Brain (organoid and tissue), 16 donors: ENCODE measurements at places on chromosomes 7 and 10. TPM values are rescaled to one million over a fixed set of nuclear protein-coding genes. Genes with fewer than 3 reads are reported as not detected.

DNA sequence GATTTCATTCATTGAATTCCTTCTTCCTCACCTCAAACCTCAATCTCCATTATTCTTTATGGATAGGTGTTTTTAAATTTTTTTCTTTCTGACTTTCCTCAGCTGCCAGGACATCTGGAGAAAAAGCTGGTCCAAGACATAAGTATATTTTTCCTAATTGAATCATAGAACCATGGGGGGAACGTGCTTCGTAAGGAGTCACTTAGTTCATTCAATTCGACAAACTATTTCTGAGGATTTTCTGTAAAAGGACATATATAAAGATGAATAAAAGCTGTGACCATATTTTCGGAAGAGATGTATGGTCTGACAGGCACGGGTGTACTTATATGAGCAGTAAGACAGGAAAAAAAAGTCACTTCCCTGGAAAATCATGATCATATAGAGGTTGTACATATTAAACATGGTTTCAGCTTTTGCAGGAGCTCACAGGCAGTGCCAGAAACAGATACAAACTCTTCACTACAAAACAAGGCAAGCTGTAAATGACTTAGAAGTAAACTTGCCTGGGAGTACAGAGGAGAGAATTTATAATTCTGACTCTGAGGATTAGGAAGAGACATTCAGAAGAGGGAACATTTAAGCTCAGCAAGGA lies 88.2 kb upstream of the EGR2 start:
- no peak for DNase-seq

CLRN3 gene
- polyA plus RNA-seq, result not detected

DNA sequence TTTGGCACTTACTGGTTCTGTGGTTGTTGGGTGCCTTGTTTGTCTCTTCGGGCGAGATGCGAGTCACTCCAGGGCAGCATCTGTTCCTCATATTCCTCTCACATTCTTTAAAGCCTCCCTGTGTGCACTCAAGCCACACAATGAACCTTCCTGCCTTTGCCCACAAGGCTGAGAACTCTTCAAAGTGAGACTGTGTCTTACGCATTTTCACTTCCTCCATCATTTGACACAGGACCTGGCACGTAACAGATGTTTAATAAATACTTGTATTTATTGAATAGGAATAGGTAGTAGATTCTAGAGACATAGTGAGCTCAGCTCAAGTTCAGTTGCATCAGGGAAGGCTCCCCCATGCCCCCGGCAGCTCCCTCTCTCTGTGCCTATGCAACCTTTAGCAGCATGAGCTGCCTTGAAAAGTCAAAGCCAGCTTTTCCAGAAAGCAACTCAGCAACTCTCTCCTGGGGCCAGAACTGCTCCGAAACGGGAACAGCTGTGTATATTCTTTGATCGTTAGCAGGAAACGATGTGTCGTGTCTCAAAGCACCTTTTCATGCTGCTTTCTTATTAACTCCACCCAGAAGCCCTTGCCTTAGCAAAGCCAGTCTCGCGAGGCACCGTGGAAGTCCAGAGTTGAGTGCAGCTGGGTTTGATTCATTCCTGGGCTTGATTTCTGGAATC lies 97.5 kb downstream of the PFKFB3 start:
- no peak for DNase-seq

DNA sequence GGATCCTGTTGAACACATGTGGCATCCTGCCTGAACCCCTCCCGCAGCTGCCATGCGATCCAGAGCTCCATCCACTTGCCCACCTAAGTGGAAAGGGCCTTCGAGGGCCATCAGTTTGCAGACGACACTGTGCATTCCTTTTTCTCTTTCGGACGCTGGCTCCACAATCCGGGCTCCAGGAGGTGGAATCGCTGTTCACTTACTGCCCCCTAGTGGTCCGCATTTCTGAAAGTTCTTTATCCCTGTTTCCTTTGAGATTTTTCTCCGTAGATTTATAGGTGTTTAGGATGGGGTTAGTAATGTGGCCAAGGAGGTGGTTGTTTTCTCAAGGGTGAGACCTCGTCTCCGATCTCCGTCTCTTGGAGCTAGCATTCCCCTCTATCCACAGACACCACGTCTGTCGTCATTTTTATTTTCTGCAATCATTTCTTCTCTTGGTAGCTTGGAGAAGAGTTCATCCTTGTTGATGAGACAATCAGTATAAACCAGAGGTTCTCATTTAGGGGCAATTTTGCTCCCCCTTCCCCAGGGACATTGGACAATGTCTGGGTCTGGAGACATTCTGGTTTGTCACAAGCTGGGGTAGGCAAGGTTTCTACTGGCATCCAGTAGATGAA lies 204.6 kb downstream of the ARHGAP21 start:
- peak; percentile 90 for DNase-seq

- no peak for DNase-seq
These were observed 6.4 kb upstream of the MKRN1 start for GRCh38 chr7:140485500-140486265.

DNA sequence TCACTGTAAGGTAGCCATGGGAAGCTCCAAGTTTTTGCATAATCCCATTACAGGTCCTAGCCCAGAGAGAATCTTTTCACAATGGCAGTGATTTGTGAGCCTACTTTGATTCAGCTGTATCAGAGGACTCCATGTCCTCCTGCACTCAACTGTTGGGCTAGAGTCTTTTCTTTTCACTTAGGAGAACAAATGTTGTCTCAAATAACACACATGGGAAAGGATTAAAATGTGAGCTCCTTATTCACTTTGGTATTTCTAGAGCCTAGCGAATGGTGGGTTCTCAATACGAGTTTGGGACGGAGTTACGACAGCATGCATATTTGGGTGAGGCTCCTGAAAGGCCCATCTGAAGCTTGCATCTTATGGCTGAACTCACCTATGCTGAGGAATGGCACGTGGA lies 183.5 kb upstream of the STEAP4 start:
- no peak for DNase-seq

ACTL6B gene
- 101 TPM for polyA plus RNA-seq

GRCh38 chr7:102119925-102120324 lies 166.7 kb upstream of the SH2B2 start:
- DNase-seq, result no peak

DNA sequence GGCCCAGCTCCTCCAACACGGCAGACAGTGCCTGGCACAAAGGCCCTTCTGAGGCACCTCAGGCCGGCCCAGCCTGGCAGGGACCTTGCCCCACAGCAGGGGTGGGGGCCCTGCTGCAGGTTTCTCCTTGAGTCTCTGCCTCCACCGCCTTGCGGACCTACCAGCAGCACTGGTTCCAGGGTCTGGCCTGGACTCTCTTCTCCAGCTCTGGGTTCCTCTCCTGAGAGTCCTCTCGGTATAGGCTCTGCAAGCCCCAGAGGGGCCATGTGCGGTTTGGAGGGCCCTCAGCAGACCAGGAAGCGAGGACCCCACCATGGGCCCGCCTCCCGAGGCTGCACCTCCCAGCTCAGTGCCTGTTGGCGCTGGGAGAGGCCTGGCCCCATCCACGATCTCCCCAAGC lies 38.1 kb upstream of the ADGRA1 start:
- DNase-seq, result no peak

GRCh38 chr7:88169717-88170320 lies 50.0 kb downstream of the SRI start:
- peak; percentile 65 for DNase-seq

DNA sequence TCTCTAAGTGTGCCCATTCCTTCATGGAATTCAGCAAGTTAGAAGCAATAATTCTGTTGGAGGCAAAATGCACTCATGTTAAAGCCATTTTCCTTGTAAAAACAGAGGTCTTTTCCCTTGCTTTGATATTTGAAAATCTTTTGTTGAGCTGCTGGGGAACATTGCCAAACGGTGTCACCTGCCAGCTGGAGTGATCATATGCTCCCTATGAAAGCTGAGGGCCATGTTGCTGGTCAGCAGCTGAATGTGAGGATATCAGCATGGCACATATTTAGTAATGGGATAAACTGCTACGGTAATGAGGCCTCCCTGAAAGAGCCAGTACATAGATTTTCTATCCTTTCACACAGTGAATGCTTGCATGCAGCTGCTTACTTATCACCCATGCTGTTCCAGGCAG lies 224.3 kb downstream of the THSD7A start:
- DNase-seq, result peak; percentile 93
